Gastroesophageal sphincter (tissue), 4 donors: ENCODE measurements at places on chromosomes 16 and 17.
A peak's percentile ranks its signal among the peaks of the same experiment; 100 is the strongest.

DNA sequence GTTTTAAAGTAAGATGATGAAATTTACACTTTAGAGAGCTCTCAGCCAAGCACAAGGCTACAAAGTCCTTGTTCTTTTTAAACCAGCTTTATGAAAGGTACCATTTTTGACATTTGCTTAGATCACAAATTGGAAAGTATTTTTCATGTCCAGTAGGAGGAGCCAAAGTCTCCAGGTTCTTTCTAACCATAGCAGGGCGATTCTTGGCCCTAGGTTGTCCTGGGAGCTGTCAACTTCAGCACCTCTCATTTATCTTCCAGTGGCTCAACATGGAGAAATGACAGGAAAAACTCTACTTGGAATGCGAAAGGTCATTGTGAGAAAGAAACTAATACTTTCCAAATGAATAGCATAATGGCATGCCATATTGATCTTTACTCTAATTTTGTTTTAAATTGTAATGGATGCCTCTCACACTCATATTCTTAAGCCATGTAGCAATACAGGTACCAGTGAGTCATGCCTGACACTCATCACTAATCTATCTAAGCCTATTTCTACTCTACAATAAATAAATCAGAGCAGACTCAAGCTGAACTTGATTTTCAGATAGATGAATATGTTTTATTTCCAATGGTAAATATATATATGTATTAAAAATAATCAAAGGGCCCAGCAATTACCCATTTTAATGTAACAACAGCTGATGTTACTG lies 919.1 kb upstream of the EEF2KMT start:
- ATAC-seq, result no peak

DNA sequence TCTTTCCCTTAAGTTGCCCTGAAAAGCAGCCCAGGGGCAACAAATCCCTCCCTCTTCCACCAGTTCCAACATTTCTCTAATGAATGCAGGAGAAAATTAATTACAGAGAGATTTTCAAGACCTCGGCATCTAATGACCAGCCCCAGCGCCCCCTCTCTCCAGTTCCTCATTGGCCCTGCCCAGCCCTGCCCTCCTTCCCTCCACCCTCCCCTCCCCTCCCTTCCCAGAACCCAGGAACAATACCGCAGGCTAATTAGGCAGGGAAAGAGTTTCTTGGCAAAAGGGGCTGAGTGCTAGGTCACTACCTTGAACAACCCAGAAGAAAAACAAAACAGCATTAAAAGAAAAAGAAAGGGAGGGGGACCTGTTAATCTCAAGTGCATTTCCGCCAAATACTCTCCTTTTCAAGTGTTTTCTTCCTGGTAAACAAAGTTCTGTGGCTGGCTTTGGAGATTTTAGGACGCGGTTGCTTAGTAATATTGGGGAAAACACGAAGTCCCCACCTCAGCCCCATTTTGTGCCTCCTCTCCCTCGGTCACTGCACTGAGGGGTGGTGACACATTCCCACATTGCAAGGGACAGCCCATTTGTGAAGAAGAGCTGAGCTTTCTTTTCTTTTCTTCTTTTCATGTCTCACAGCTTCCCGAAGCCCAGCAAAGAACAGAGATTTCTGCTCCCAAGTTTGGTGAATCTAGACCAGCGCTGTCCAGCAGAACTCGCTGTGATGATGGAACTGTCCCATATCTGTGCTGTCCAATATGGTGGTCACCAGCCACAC lies 215.4 kb downstream of the SOX9 start:
- no peak for ATAC-seq

DNA sequence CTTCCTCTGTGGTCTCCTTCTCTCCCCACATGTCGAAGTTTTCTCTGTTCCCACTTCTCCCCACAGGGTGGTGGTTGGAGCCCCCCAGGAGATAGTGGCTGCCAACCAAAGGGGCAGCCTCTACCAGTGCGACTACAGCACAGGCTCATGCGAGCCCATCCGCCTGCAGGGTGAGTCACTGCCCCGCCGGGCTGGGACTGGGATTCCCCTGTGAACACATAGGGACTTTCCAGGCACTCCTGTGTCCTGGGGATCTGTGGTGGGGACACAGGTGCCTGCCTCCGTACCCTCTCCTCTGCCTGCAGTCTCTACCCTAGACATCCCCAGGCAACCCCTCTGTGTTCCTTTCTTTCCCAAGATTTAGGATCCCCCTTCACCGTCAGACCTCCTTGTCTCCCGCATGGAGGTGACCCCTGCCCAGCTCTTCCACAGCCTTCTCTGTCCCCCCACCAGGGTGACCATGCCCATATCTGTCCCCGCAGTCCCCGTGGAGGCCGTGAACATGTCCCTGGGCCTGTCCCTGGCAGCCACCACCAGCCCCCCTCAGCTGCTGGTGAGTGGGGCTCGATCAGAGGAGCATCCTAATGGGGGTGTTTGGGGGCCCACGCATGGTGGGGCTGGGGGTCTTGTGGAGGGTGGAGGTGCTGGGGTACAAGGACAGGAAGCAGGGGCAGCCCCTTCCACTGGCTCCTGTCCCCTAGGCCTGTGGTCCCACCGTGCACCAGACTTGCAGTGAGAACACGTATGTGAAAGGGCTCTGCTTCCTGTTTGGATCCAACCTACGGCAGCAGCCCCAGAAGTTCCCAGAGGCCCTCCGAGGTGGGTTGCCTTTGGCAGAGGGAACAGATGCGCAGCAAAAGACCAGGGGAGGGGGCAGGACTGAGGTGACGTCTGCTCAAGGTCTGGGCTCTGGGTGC lies 5.8 kb downstream of the ITGAM start:
- ATAC-seq, result no peak

DNA sequence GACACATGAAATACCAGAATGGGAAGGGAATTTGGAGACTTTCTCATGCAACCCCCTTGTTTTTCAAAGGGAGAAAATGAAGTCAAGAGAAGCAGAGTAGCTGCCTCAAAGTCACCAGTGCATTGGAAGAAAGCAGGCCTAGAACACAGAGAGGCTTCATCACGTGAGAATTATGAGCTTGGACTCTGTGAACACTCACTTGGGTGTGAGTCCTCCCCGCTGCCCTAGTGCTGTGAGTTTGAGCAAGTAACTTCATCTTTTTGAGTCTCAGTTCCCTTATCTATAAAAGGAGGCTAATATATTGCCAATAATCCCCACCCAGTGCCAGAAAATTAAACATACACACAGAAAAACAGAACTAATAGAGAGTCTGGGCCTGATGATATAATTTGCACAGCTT lies 315.8 kb downstream of the XYLT1 start:
- ATAC-seq, result no peak

DNA sequence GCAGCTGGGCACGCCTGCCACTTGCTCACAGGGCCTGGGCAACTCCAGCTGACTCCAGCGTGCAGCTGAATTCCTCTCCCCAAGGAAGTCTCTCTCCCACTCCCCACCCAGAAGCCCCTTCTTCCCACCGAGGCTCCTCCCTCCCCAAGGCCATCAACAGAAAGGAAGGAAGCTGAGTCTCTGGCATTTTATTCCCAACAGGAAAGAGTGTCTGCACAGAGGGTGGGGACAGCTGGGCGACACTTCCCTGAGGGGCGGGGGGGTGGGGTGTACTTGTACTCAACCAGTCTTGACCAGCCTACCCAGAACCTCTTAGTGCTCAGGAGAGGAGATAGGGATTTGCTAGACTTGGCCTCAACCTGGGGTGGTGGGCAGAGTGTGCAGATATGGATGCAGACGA lies at the start of gene EXOC3L1:
EXOC3L1 (minus strand) TSS at position 96 of the 400 bp plus-strand sequence. CDS start 460 bp downstream, outside the sequence.
- no peak for ATAC-seq

DNA sequence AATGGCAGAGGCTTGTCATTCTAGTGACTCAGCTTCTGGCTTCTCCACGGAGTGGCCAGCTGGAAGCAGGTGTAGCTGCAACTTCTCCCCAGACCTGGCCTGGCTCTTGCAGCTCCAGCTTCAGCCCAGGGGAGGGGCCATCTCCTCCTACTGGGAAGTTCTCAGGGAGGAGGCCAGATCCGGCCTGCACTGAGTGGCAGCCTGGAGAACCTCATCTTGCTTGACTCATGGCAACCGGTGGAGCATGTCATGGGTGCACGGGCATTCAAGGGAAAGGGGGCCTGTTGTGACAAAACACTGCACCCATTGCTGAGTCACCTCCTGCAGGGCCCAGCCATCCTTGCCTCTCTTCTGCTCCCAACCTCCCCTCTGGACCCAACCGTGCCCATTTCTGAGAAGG lies 273.9 kb upstream of the MAF start:
- peak; percentile 47 for ATAC-seq

DNA sequence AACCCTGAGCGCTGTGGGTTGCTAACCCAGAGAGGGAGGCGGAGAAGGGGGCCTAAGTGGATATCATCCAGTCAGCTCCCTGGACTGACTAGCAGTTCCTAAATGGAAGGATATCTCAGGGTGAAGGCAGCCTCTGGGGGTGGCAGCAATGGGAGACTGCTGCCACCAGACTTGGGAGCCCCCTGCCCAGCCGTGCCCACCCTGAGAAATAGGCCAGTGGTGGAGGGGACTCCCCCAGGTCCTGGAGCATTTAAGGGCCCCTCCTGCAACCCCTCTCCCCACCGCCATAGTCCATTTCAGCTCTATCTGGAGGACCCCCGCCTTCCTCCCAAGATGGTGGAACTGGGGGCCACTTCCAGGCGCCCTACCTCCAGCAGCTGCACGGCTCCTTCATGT lies 8.4 kb downstream of the TSPOAP1 start:
- no peak for ATAC-seq

DNA sequence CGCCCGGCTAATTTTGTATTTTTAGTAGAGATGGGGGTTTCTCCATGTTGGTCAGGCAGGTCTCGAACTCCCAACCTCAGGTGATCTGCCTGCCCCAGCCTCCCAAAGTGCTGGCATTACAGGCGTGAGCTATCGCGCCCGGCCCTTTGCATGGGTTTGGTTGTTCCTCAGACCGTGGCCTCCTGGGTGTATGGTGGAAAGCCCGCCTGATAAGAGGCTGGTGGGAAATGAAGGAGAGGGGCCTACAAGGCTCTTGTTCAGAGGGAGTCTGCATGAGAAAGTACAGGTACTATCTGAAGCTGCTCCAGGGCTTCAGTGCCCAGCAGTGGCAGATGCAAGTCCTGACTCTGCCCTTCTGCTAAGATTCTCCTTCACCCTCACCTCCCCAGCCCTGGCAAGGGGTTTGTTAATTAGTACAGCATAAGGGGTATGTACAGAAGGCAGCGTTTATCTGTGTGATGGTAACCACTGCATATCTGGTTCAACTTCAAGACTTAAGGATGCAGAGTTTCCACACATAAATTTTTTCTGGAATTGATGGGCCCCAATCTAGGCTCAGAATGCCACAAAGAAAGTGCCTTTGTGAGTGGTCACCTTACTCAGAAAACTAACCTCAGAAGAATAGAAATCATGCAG lies 24.2 kb downstream of the GRB7 start:
- no peak for ATAC-seq

DNA sequence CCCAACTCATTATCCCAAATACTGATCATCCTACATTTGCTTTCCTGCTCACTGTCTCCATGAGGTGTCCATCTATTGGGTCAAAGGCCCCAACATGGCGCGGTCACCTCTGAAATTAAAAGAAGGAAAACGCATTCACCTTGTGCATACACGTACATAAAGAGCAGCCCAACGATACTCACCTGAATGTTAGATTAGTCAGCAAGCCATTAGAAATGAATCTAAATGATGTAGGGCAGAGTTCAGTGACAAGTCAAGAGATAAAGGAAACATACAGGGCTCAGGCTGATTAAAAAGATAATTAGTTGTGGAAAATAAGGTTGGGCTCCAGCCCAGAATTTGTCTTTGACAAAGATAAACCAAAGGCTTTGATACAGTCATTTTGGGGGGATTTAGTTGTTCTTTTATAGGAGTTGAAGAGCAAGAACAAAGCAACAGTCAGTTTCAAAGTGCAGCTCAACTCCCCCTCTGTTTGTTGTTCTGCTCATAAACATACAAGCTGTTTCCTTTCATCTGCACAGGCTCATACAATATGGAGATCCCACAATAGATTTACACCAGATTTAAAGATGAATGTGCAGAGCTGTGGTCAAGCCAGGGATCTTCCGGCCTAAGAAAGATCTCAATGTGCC lies 21.1 kb downstream of the NXPH3 start:
- ATAC-seq, result no peak

DNA sequence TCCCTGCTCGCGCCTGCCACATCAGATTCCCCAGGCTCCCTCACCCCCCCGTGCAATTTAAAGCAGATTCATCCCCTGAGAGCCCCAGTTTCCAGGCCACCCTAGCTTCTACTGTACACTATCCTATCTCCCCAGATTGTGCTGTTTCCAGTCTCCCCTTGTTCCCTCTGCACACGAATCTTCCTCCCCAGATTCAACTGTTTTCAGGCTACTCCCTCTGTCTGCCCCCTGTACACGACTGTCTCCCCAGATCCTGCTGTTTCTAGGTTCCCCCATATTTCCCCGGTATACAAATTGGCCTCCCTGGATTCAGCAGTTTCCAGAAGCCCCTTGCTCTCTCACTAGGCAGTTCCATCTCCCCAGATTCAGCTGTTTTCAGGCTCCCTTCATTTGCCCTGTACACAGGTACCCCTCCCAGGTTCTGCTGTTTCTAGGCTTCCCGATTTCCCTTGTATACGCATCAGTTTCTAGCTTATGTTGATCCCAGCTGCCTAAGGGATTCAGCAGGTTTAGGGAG lies 22.9 kb downstream of the COPZ2 start:
- ATAC-seq, result no peak

DNA sequence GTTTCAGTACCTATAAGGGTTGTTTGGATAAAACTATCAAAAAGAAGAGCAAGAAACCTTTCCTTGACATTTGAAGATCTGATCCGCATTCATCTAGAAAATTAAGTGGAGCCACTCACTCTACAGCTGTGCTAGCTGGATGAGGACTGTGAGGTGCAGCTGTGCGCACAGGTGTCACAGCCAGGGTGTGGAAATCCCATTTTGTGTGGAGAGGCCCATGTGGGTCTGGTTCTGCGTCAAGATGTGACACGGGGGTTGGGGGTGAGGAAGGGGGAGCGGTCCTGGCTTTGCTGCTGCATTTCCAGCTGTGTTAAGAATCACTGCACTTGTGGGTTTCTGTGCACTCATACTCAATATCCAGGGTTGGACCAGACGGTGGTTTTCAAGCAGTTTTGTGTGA lies 70.7 kb downstream of the CLEC16A start:
- no peak for ATAC-seq

DNA sequence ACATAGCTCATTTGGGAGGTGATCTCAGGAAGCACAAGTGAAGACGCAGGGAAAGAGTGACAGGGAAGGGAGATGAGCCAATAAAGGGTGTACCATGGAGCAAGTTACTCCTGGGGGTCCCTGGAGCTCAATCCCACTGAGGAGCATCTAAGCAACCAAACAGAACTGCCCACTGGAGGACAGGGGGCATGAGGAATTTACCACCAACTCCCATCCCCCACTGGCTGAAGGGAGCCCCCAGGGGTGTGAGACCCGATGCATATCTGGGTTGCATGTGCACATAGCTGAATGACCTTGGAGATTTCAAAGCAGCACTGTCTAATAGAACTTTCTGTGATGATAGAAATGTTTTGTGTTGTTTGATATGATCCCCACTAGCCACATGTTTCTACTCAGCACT lies 29.6 kb downstream of the C16orf82 start:
- no peak for ATAC-seq

DNA sequence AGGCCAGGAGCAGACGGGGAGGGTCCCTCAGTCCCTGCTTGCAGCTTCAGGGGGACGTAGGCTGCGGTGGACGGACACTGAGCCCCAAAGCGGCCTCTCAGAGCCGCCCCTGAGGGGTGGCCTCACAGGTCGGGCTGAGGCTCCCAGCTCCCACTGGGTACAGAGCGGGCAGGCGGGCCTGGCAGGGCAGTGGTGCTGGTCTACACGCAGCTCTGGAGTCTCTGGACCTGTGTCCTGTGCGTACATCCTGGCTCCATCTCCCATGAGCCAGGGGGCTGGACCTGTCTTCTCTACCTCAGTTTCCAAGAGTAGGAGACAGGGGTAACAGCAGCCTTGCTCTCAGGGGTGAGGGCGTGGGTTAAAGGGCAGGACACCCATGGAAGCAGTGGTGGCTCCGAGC lies 1.7 kb downstream of the DPEP1 start:
- no peak for ATAC-seq

GRCh38 chr17:73841431-73842060 lies 197.3 kb upstream of the SDK2 start:
- no peak for ATAC-seq
